ENCODE measurements at places on chromosomes 1 and 21.

DNA sequence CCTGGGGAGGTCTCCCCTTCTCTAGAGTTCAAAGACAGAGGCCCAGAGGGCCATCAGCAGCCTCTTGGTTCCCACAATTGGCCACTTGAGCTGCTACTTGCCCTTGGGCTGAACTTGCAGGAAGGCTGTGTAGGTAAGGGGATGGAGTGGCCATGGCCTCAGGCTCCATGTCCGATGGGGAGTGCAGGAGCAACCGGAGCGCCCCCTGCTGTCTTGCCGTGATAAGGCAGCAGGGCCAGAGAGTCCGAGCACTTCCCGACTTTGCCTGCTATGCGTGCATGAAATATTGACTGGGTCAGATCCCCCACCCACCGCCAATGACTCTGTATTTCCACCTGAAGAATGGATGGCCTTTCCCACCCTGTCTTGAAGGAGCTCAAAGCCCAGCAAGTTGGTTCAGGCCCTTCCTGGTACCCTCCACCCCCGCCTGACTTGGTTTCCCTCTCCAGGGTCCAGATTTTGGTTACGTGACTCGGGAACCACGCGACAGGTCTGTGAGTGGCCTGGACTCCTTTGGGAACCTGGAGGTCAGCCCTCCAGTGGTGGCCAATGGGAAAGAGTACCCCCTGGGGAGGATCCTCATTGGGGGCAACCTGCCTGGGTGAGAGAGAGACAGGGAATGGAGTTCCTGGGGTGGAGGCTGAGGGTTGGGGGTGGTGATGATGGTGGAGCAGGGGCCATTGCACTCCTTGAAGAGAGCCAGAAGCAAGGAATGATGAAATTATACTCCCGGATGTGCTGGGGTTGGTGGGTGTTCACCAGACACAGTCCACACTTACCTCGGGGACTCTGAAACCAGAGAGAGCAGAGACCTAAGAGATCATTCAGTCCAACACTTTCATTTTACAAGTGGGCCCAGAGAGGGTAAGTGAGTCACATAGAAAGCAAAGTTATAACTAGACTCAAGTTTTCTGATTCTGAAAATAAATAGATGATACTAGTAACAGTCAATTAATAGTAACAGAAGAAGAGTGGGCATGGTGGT is 25.6 kb downstream of the PADI3 start:
- DNase-seq, result peak; percentile 65

- DNase-seq, result no peak
Observed at GRCh38 chr1:115655306-115655663, 13.5 kb downstream of the VANGL1 start.

DNA sequence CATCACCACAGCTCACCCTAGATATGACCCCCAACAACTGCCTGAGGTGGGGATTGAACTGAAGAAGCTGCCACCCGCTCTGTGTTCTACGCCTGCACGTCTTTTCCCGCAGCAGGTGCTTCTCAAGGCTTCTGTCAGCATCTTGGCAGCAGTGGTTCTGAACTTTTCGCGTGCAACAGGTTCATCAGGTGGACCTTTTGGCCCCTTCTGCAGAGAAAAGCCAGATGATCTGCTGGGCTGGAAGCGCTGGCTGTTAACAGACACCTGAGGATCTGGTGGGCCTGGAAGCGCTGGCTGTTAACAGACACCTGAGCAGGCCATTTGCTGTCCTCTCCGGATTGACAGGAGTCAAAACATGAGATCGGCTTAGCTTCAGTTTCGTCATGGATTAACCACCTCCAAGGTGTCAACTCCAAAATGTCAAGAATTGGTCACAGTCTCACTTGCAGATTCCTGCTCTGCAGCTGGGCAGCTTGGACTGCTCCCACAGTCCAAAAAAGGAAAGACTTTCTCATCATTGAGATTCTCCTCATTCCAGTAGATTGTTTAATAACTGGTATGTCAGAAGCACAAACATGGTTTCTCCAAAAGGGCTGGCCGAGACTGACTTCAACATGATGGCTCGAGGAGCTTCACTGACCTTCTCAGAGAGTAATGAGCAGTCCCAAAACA is 4.7 kb downstream of the C1orf174 start:
- DNase-seq, result no peak

GRCh38 chr21:44828362-44829056 is 10.6 kb upstream of the SUMO3 start:
- DNase-seq, result no peak

- no peak for DNase-seq
Observed at GRCh38 chr1:9505143-9505542, 34.1 kb upstream of the SLC25A33 start.

DNA sequence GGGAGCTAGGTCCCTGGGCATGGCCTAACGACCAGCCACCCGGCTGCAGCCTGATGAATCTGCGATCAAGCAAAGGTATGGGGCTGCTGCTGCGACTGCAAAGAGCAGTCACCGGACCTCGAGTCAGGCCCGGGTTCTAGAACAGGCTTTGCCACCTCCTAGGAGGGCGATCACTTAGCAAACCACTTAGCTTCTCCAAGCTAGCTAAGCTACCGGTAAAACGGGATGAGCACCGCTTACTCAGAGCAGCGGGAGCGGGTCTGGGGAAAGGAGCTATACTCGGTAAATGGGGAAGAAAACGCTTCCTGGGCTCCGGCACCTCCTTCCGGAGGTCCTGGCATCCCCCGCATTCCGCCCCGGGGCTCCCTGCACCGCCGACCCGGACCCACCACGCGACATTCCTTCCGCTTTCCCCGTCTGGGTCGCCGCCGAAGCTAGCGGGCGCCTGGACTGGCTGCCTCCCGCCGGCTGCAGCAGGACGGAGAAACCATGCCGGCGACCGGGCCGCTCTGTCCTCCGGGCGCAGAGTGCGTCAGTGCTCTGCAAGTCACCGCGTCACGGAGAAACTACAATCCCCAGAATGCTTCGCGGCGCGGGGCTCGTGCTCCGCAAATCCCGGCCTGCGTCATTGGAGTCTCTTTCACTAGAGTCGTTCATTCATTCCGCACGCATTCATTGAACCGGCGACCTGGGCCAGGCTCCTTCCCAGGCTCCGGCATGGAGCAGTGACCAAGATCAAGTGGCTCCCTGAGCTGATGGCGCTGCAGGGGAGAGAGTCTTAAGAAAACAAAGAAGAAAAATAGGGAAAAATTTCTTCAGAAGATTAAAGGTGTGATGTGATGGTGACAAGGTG is at the start of gene LSM10:
TSS of gene LSM10 (minus strand) at position 531 of the 853 bp plus-strand sequence. CDS start 3,779 bp downstream, outside the sequence.
- DNase-seq, result peak; percentile 96

- no peak for DNase-seq
Observed at GRCh38 chr1:243273945-243274344, 18.1 kb downstream of the SDCCAG8 start.

DNA sequence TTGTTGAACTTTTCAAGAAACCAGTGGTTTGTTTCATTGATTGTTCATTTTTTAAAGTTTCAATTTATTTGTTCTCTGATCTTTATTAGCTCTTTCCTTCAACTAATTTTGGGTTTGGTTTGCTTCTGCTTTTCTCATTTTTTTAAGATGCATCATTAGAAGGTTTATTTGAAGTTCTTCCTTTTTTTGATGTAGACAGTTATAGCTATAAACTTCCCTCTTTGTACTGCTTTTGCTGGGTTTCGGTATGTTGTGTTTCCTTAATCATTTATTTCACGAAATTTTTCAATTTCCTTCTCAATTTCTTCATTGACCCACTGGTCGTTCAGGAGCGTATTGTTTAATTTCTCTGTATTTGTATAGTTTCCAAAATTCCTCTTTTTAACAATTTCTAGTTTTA is 133.3 kb upstream of the GPR52 start:
- DNase-seq, result no peak

DNA sequence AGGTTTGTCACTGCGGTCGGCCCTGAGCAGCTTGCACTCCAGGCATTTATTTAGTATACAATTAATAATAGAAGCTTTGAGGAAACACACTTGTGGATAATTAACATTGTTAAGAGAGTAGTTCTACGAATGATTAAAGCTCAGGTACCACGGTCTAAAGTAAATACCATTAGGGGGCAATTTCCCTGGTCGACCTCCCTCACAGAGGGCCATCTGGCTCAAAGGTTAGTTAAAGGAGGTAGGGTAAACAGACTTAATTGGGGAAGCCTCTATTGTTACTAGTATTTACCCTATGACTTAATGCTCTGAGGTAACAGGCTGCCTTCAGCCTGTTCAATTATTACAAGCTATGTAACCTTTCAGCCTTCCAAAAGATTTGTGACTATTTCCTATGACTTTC is 122.3 kb upstream of the SLC44A3 start:
- DNase-seq, result no peak

DNA sequence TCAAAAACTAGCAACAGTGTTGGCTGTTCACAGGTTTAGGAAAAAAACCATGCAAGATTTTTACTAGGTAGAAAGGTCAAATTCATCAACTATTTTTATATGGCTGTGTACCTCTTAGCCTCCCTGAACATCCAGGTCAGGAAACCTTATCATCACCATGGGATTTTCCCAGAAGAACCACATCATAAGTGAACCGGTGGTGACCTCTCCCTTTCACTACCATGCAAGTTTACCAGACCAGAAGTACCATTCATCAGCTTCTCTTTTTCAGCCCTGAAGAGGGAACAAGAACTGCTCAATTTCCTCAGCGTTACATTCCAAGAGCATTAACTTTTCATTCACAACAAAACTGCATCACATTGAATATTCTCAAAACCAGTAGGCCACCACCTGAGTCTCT is 5.9 kb downstream of the SSBP3 start:
- DNase-seq, result peak; percentile 34

DNA sequence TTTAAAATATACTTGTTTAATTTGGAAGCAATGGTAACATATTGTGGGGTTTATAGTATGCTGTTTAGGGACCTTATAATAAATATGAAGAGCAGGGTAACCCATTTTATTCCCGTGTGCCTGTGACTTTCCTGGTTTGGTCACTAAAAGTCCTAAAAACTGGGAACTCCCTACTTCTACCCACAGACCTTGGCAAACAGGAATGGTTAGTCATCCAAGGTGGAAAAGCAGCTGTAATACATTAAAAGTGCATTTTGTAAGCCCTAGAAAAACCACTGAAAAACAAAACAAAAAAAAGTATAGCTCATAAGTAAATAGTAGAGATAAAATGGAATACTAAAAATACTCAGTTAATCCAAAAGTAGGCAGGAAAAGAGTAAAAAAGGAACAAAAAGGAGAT is 538.9 kb downstream of the LMO4 start:
- DNase-seq, result no peak

DNA sequence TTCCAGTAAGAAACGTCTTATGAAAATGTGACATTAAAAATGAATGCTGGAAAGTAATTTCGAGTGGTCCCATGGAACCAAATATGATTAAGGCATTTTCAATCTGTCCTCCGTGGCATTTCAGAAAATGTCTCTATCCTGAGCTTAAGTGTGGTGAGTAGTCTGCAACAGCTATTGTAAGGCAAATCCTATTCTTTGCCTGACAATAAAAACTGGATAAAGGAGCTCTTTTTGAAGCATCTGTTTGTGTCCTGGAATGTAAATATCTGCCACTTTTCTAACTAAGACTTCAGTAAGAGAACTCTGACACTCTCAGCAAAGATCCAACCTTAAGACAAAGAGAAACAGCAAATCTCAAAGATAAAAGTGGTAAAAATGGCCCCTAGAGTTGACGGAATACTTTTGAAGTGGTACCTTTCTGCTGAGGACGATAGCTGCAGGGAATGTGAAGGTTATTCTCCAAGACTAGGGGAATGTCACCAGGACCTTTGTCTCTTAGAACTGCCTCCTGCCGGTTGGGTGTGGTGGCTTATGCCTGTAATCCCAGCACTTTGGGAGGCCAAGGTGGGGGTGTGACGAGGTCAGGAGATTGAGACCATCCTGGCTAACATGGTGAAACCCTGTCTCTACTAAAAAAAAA is 486.7 kb upstream of the ZP4 start:
- no peak for DNase-seq

DNA sequence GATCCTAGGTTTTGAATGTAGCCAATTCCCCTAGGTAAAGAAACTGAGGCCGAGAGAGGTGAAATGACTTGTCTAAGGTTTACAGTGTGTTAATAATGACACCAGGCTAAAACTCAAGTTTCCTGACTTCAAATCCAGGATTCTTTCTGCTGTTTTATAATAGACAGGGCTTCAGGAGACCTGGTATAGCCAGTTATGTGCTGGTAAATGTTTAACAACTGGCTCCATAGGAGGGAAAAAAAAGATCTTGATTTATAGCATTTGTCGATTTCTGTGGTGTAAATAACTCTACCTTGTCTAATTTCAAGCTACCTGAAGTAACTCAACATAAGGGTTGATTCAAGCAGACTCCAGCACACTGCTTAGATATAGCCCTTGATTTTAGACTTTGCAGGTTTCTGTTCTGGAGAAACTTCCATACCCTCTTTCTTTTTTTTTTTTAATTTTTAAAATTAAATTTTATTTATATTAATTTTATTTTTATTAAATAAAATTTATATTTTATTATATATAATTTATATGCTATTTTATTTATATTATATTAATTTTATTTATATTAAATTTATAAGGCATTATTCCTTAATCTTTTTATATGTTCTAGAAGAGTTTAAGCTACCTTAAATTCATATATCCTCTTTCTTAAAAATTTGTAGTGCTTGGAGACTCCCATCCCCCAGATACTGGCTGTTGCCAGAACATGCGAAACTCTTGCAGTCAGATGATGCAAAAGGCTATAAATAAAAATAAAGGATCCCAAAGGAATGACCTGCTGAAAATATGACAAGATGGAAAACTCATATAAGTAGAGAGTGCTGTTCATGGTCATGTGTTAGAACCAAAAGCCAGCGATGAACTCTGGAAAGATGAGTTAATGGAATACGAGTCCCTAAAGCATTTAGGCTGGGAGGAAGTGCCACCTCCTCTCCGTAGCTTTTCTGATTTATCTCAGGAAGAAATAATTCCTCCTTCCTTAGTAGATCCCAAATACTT is 35.4 kb upstream of the SRSF10 start:
- no peak for DNase-seq

DNA sequence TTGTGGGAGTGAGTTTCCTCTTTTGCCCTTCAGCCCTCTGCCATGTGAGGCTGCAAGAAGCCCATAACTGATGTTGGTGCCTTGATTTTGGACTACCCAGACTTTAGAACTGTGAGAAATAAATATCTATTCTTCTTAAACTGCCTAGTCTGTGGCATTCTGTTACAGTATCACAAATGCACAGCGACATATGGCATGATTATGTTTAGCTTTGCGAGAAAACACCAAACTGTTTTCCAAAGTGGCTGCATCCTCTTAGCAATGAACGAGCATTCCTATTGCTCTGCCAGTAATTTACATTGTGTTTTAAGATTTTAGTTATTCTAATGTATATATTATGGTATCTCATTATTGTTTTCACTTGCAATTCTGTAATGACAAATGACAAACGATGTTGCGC is 246.7 kb downstream of the HLX start:
- no peak for DNase-seq
